Sigmoid colon (tissue), 7 donors: ENCODE measurements at places on chromosomes 5 and 9. TPM values are rescaled to one million over a fixed set of nuclear protein-coding genes. Genes with fewer than 3 reads are reported as not detected.

GRCh38 chr9:120723565-120723964, 9.3 kb upstream of the MEGF9 start:
- DNase-seq = no peak

Gene NFIL3
- total RNA-seq = 34.3 TPM

GRCh38 chr5:57216714-57217113, 42.9 kb downstream of the GPBP1 start:
- no peak for DNase-seq

Gene SPINK9
- not detected for total RNA-seq

Gene BTNL3
- not detected for total RNA-seq

Gene CCNO
- total RNA-seq = not detected

- DNase-seq = no peak
These were observed 455.9 kb downstream of the EBF1 start for GRCh38 chr5:158643840-158644239.

GRCh38 chr9:87447547-87448432, 49.9 kb upstream of the DAPK1 start:
- no peak for DNase-seq

GRCh38 chr9:26301659-26302058, 590.9 kb downstream of the CAAP1 start:
- DNase-seq = no peak

Gene MVB12B
- total RNA-seq = 12.7 TPM

GRCh38 chr5:73617510-73618279, 8.3 kb upstream of the ARHGEF28 start:
- DNase-seq = no peak

Gene N4BP3
- total RNA-seq = 0.95 TPM

DNA sequence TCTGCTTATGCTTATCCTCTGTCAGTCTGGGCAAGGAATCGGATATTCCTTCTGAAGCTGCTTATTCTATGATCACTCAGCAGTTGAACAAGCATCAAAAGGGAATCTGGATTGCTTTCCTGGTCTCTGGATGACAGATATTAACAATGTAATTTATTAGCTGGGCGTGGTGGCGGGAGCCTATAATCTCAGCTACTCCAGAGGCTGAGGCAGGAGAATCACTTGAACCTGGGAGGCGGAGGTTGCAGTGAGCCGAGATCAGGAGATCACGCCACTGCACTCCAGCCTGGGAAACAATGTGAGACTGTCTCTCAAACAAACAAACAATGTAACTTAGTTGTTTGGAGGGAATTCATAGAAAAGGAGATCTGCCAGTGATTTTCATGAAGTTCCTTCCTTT, 45.4 kb downstream of the DMRT1 start:
- DNase-seq = no peak

Gene TAF11L10
- not detected for total RNA-seq

Gene NUTM2G
- total RNA-seq = not detected

DNA sequence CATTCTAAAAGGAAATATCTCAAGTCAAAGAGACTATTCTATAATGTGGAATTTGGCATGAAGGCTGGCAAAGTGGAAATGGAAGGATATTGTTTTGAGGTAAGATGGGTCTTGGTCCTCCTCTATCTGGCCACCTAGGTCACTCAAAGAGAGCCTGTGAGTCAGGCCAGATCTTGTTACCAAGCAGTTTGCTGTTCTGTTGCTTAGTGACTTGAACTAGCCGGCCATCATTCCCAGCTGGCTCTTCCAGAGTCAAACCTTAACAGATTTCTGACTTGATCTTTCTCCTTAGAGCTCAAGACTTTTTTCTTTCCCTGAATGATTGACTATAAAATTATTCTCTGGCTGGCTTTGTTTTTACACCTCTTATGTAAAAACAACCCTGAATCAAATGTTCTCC, 136.1 kb downstream of the PDE4D start:
- no peak for DNase-seq

DNA sequence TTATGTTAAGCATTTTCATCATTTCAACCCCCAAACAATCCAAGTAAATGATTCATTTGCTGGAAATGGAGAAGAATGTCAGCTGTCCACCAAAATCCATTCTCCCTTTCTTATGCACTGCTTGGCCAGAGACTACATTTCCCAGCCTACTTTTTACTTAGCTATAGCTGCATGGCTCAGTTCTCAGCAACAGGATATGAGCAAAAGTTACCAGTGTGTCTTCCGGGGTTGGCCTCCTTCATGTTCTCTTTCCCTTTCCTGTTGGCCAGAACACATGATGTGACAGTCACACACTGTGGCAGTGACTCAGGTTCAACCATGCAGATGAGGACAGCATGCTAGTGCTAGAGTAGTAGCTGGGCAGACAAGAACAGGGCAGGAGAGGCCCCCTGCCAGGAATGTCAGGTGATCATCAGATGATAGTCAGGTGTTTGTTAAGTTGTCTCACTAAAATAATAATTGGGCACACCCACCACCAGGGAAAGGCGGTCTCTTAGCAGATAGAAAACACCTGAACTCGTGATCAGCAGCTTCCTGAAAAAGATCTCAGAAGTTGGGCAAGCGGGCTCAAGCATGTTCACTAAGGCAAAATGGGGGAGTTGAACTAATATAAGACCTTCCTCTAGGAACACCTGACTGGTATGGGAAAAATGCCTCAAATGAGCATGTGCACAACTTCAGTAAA, 12.2 kb downstream of the GPR150 start:
- DNase-seq = no peak

Gene SPATA31E1
- total RNA-seq = not detected

Gene SLC34A3
- not detected for total RNA-seq

DNA sequence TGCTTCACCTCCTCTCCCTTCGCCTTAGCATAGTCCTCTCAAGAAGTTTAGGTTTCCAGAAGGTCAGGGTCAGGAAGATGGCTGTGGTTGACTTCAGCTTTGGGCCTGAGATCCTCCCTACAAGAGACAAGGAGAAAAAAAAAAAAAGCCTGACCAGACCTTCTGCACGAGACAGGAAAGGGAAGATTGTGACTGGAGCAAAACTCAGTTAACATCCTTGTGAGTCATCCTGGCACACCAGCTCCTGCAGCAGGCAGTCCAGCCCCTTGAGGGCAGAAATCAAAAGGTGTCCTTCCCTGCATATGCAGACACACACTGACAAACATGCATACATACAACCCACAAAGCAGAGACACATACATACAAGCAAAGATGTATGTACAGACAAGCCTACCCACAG, 18.0 kb upstream of the ENHO start:
- DNase-seq = peak; percentile 25

GRCh38 chr9:123678878-123679329, 251.0 kb downstream of the DENND1A start:
- no peak for DNase-seq

- DNase-seq = peak; percentile 79
These were observed 164.5 kb downstream of the DCP2 start for GRCh38 chr5:113140837-113141671.

Gene FGF1
- total RNA-seq = 2.0 TPM

GRCh38 chr9:86099701-86100364, 475 bp upstream of the GOLM1 start:
- peak; percentile 79 for DNase-seq

DNA sequence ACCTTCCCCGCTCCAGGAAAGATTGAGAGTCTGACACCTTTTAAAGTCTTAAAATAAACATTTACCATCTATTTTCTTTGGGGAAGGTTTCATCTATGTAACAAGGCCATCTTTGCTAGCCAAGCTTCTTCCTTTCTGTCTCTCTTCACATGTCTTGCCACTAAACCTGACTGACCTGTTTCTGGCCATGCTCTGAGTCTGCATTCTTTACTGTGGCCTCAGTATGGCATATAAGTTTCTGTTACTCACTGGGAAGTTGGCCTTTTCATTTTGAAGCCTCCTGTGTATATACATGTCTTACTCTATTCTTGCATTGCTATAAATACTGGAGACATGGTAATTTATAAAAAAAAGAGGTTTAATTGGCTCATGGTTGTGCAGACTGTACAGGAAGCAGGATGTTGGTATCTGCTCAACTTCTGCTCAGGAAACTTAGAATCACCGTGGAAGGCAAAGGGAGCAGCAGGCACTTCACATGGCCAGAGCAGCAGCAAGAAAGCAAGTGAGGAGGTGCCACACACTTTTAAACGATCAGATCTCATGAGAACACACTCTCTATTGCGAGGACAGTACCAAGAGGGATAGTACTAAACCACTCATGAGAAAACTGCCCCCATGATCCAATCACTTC, 48.1 kb downstream of the KCNV2 start:
- no peak for DNase-seq

DNA sequence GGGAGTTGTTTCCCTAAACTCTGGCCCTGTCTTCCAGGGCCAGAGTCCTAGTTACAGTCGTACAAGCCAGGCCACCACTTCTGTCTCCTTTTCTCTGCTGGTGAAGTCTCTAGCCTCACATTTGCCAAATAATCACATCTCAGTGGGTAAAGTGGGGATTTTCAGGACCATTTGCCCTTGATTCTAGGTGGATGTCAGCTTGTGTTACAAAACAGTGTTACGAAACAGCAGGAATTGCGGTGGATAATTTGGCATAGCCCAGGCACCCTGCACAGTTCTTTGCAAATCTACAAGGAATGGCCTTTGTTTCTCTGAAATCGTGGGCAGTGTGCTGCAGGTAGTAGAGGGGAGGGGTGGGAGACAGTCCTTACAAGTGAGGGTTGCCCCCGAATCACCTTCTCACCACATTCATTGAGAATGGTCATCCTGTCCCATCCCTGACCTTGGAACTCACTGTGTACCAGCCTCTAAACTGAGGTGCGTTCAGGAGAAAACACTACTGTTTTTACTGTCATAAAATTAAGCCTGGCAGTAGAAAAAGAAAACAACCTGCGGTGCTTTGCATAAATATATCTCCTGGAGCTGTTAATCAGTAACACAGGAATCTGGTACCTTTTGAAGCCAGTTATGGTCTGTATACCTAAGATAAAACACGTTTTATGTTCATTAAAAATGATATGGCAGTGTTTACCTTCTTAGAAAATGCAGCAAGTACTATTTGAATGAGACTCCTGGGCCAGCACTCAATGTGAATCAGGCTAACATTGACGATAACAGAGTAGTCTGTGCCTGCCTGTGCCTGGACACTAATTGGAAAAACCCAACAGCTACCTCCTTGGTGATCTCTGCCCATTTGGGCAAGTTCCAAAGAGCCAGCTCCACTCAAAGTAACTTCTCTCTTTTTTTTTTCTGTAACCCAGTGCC, 44.3 kb downstream of the CYSTM1 start:
- DNase-seq = no peak

DNA sequence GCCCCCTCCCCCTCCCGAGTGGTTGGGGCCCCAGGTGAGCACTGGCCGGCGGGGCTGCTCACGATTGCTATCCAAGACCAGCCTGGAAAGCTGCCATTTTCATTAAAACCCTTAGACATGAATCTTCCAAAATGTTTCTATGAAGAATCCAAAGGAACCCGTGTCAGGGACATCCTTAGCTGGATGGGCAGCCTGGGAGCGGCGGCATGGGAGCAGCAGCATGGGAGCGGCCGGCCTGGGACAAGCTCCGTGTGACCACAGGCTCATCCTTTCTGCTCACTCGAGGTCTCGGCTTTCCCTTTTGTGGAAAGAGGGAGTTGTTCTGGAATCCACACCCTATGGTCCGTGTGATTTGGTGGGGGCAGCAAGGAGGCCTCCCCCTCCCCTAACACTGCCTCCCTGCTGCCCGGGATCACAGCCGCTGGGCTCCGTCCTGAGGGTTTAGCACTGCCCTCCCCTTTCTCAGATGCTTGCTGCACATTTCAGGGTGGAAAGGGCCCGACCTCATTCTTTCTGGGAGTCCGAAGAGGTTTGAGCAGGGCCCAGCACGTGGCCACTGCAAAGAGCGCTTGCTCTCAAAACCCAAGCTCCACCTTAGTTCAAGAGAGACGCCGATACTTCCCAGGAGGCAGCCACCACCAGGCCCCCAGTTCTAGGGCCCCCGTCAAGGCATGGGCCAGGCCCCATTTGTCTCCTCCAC, 127.7 kb downstream of the RXRA start:
- no peak for DNase-seq

GRCh38 chr9:108844391-108844790, 11.4 kb downstream of the ACTL7B start:
- no peak for DNase-seq
